Right renal pelvis (tissue), 4 donors: ENCODE measurements at places on chromosomes 16 and 17.

GRCh38 chr17:72600934-72601333 lies 480.1 kb downstream of the SOX9 start:
- no peak for DNase-seq

DNA sequence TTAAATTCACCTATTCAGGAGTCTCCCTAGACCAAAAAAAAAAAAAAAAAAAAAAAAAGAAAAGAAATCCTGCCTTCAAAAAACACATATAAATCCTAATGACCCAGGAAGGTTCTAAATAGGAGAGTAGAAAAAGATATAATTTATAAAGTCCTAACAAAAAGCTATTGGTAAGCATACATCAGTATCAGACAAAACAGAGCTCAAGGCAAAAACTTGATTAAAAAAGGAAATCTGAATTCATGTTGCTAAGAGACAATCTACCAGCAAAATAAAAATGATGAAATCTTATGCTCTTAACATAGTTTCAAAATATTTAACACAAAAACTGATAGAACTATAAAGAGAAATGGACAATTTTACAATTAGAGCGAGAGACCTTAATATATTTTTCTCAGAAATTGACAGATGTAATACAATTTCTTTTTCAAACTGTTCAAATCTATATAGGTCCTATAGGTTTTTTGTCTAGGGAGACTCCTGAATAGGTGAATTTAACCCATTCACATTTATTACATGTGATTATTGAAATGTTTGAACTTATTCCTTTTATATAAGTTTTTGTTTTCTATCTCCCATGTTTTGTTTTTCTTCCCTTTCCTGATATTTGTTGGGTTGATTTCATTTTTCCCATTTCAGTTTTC lies 57.0 kb downstream of the NT5M start:
- DNase-seq, result no peak

DNA sequence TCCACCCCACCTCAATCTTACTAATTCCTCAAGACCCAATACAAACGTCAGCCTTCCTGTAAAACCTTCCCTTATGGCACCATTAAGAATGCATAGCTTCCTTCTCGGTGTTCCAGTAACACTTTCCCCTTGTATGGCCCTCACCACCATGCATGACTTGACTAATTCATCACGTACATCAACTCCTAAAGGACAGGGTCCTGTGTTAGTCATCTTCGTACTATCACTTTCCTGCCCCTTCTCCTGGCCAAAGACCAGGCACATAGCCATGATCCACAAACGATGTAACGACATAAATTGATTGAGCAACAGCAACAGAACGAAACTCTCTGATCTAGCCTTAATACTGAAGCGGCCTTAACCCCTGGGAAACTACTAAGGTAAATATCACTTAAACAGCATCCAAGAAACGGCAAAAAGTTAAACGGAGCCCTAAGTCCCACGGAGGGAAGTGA lies 612 bp downstream of the PSMD12 start:
- no peak for DNase-seq

DNA sequence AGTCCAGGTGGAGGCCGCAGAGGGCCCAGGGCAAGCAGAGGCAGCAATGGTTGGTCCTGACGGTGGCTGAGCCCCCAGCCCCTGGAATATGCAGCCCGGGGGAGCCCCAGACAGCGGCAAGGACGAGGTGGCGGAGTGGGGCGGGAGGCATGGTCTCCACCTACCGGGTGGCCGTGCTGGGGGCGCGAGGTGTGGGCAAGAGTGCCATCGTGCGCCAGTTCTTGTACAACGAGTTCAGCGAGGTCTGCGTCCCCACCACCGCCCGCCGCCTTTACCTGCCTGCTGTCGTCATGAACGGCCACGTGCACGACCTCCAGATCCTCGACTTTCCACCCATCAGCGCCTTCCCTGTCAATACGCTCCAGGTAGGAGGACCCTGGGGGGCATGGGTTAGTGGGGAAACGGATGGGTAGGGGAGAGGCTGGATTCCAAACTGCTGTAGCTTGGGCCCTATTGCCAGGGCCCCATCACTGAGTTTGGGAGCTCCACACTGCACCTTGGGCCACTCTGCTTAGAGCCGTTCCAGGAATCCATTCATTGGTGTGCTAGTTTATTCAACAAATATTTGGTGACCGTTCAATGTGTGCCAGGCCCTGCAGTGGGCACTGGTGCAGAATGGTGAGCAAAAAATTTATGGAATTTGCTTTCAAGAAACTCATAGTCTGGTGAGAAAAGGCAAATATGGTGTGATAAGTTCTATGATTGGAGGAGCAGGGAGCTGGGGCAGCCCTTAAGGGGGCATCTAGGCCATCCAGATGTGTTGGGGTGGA lies 3.8 kb downstream of the RASL10B start:
- DNase-seq, result no peak

DNA sequence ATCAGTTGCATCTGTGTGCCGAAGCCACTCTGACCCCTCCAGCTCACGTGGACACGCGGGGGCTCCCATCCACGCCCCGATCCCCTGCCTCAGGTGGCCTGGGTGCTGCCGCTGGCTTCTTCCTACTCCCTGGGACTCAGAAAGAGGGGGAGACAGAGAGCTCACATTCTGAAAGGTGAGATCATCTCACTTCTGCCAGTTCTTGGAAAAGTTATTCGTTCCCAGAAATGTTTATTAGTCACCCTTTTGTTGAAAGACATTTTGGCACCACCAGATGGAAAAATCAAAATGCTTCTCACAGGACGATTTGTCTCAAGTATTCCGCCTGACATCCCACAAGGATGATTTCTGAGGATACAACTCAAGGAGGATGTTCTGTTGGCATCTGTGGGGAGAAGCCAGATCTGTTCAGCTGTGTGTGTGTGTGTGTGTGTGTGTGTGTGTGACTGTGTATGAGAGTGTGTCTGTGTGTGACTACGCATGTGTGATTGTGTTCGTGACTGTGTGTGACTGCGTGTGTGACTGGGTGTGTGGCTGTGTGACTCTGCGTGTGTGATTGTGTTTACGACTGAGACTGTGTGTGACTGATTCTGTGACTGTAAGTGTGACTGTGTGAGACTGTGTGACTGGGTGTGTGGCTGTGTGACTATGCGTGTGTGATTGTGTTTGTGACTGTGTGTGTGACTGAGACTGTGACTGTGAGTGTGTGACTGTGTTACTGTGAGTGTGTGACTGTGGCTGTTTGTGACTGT lies 207.3 kb downstream of the NTN1 start:
- no peak for DNase-seq

DNA sequence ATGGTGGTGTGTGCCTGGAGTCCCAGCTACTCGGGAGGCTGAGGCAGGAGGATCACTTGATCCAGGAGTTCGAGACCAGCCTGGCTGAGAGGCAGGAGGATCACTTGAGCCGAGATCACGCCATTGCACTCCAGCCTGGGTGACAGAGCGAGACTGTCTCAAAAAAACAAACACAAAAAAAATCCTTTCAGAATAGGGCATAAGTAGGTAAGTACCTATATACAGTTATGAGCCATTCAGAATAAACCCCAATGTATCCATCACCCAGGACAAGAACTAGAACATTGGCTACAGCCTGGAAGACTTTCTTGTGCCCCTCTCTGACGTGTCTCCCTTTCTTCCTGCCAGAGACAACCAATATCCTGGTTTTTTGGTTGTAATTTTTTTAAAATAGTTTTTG lies 54.3 kb downstream of the CYB5B start:
- DNase-seq, result no peak

- DNase-seq, result no peak
These were observed 21.1 kb downstream of the KNOP1 start for GRCh38 chr16:19696961-19697360.

DNA sequence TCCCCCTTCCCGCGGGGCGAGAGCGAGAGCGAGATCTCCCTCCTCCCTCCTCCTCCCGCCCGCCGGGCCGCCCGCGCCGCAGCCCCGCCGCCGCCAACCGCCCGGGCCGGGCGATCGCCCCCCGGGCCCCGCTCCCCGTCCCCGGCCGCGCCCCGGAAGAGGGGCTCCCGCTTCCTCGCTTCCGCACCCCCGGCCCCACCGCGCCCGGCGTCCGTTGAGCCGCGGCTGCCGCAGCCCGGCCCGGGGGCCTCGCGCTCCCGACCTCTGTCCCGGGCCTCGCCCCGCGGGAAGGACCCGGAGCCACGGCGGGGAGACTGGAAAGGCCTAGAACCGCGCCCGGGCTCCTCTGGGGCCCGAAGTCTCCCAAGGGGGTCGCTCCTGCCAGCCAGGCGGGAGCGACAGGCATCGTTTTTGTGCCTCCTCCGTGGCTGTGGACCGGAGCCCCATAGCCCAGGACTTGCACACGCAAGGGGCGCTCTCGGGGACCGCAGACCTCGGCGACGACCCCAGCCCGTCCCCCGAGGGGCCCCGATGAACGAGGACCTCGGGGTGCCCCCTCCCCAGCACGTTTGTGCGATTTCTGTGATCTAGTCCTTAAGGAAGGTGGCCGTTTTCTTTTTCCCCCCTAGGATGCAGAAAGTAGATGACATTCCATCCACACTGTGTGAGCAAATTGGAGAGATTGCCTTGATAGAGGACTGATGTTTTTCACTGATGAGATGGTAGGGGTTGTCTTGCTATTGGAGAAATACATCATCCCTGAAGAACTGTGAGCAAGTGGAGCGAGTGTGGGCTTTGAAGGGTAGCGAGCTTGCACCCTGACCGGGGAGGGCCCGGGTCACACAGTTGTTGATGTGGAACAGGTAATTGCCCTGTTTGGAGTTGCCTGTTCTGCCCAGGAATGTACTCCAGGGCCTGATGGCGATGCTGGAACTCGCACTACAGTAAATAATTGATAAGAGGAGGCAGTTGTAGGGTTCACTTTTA lies 611 bp downstream of the BANP start:
- DNase-seq, result no peak

- no peak for DNase-seq
These were observed 116.7 kb upstream of the CES5A start for GRCh38 chr16:55991843-55992242.

- no peak for DNase-seq
These were observed 120.4 kb downstream of the PARN start for GRCh38 chr16:14509675-14510132.

- DNase-seq, result no peak
These were observed 109.2 kb upstream of the NUDT7 start for GRCh38 chr16:77613095-77613494.

DNA sequence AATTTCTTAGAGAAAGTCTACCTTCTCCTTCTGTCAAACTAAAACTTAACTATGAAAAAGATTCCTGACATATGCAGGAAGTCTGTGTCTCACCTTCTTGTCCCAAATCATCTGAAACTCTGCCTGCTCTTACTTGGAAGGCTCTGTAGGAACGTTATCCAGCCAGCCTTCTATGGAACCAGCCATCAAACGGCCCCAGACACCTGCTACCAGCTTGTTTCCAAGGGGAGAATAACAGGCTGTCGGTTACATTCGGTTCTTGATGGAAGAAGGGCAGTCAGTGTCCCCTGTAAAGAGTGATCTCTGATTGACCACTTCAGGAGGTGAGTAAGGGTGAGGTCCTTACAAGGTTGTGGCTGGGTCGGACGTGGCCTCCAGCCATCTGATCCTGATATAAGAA lies 1.7 kb downstream of the ADAMTS18 start:
- no peak for DNase-seq

DNA sequence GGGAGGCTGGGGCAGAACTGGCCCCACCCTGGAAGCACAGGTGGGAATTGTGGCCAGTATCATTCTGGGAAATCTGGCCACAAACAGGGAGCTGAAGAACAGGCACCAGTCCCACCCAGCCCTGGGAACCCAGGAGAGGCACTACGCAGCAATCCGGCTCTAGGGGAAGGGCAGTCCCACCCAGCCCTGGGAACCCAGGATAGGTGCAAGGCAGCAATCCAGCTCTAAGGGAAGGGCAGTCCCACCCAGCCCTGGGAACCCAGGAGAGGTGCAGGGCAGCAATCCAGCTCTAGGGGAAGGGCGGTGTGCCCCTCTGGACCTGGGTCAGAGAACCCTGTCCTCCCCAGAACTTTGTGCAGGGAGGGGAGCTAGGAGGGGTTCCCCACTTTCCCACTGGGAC lies 7.1 kb downstream of the DRC3 start:
- no peak for DNase-seq
